ENCODE measurements at places on chromosomes 1 and 21.

- DNase-seq: no peak
These were observed 203.5 kb upstream of the NEGR1 start for GRCh38 chr1:72485801-72486200.

- DNase-seq: no peak
These were observed 10.7 kb downstream of the PIGR start for GRCh38 chr1:206935491-206936067.

DNA sequence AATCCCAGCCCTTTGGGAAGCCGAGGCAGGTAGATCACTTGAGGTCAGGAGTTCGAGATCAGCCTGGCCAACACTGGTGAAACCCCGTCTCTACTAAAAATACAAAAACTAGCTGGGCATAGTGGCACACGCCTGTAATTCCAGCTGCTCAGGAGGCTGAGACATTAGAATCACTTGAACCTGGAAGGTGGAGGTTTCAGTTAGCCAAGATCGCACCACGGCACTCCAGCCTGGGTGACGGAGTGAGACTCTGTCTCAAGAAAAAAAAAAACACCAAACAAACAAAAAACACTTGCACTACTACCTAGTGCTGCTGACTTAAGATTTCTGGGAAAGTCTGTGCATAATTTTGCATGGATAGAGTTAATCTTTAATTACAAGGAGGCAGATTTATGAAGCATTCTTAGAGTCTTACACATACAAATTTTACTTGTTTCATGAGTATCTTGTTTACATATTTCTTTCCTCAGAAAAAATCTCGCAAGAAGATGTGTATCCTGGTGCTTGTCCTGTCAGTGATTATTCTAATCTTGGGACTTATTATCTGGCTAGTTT is 8.7 kb upstream of the PPP1R8 start:
- DNase-seq: no peak

- no peak for DNase-seq
These were observed 4.1 kb upstream of the POFUT2 start for GRCh38 chr21:45291613-45292398.

DNA sequence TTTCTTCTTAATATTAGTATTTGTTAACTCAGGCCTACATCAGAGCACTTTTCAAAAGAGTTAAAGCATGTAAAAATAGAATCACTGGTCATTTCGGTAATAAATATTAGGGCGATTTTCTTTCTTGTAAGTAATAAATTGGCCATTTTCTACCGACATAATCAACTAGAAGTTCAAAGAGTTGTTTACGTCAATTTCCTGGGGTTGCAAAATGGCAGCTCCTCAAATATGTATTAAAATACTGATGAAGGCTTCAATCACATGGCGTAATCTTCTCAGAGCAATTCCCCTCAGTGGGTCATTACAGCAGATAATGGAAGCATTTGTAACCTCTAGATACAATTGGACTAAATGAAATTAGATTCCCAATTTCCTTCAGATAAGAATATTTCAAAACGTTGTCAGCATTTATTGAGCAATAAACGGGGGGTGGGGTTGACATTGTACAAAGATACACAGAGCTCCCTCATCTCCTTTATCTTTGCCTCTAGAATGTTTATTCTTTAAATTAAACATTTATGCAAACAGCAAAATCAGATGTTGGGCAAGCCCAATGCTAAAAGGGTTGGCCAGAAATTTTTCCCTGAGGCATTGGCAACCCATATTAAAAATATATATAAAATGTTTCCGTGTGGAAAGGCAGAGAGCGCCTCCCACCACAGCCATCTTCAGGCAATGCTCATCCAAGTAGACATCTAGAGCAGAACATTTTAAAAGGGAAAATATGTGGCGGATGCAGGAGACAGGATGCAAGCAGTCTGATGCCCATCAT is 240.6 kb downstream of the NCAM2 start:
- no peak for DNase-seq

DNA sequence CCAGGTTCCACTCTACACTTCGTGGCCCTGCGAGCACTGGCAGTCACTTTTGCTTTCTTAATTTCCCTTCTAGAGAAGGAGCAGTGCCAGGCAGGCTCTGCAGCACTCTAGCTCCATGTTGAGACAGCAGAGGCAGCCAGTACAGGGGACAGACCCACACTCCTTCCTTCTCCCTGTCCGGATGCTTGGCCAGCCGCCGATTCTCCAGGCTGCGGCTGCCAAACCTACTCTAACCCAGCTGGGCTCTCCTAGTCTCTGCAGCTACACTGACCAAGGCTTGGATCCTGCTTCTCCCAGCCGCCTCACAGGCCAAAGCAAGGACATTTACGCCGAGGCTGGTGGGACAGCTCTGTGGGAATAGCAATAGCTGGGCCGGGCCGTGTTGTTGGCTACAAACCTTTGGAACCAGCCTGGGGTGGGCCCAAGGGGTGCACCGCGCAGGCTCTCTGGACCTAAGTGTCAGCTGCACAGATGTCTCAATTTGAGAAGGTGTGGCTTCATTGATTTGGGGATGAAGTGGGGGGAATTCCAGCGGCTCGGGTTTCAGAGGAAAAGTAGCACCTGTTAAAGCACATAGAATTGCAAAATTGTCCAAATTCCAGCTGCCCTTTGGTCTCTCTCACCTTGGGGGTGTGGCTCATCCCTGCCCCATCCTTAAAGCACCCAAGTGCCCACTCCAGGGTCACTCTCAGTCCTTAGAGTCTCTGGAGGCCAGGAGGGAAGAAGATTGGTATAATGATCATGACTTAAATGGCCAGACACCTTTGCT is 3.2 kb downstream of the BARHL2 start:
- no peak for DNase-seq

- no peak for DNase-seq
These were observed 10.2 kb downstream of the TNNI1 start for GRCh38 chr1:201411292-201411691.

GRCh38 chr1:34899906-34900305 is 29.5 kb downstream of the DLGAP3 start:
- DNase-seq: no peak

- no peak for DNase-seq
These were observed 3.1 kb downstream of the KCNA2 start for GRCh38 chr1:110603058-110603457.

- no peak for DNase-seq
These were observed 25.2 kb downstream of the EVA1C start for GRCh38 chr21:32437729-32438128.

DNA sequence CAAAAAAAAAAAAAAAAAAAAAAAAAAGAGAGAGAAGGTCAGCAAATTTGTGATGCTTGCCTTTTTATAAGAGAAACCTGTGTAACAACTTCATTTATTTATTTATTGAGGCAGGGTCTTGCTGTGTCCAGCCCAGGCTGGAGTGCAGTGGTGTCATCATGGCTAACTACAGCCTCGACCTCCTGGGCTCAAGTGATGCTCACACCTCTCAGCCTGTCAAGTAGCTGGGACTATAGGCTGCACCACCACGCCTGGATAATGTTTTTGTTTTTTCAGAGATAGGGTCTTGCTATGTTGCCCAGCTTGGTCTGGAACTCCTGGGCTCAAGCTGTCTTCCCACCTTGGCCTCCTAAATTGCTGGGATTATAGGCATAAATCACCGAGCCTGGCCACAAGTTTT is 42.4 kb downstream of the DHCR24 start:
- DNase-seq: no peak

- no peak for DNase-seq
These were observed 80.1 kb downstream of the CAPZB start for GRCh38 chr1:19405195-19405760.

GRCh38 chr1:119959268-119960220 is 63.2 kb upstream of the ADAM30 start:
- no peak for DNase-seq

- no peak for DNase-seq
These were observed 71.4 kb downstream of the DDR2 start for GRCh38 chr1:162703708-162704107.

DNA sequence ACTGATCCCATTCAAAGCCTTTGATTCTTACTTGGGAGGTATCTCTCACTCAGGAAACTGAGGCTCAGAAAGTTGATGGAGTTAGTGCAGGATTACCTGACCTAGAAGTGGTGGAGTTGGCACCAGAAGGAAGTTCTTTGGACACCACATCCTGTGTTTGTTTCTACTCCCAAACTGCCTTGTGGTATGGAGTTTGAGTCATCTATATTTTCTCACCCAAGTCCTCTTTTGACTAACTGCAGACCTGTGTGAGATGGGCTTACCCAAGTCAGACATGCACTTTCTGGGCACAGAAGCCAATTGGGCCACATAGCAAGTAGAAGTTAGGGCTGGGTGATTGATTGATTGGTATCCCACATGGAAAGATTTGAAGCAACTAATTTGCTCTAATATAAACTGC is 36.1 kb downstream of the FGGY start:
- no peak for DNase-seq

DNA sequence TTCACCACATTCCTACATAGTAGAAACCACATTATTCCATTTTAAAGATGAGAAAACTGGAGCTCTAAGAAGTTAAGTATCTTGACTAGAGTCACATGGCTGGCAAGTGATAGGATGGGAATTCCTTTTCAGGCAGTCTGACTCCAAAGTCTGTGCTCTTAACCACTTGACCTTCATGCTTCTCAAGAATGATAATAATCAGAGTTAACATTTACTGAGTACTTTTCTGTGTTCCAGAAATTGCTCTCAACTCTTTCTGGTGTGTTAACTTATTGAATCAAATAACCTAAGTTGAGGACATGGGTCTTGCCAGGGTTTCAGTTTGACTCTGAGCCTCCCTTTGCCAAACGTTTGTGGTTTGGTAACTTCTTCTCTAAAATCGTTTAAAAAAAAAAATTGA is 169.4 kb downstream of the RASAL2 start:
- DNase-seq: no peak

DNA sequence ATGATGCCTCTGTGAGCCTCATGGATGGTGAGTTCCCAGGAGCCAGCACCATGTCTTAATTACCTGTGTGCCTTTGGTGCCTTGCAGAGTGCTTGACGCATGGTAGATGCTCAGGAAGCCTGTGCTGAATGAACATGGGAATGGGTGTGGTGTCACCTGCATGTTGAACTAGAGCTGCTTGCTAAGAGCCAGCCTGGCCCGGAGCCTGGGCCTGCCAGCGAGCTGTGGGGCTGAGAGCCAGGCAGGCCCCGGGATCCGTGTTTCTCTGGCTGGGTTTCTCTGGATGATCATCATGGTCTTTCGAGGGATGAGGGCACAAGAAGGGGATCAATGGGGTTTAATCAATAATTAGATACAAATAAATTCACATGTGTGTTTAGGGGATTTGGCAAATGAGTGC is 6.7 kb upstream of the TEX35 start:
- no peak for DNase-seq

DNA sequence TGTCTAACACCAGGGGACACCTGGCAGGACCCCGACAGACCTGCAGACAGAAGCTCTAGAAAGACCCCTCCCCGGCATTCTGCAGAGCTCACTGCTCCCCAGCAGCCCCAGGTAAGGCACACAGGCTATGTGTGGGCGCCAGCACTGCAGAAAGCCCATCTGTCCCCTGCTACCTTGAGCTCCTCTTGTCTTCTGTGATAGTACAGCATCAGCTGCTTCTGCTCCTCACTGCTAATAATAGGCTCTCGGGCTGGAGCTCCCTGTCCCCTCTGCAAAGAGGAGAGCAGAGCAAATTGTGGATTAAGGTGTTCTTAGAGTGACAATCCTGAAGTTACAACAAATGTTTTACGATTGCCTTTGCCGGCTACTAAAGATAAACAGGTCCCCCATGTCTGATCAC is 10.1 kb downstream of the CFAP298 start:
- no peak for DNase-seq

DNA sequence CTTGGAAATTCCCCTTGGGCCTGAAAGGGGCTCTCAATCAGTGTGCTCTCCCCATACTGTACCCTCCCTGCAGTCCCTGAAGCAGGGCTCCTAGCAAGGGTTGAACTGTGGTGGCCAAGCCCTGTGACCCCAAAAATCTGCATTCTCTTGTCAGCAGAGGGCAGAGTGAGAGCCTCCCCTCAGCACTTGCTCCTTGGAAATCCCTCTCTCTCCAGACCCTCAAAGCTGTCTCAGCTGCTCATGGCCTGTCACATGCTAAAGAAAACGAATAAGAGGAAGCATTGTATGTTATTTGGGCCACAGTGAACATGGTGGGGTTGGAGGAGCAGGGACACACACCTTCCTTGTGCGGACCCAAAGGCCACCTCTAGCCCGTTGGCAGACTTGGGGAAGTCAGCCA is 47.2 kb upstream of the SYNC start:
- DNase-seq: no peak

- DNase-seq: no peak
These were observed 293.8 kb upstream of the USP25 start for GRCh38 chr21:15436031-15436430.

GRCh38 chr1:9840176-9840575 is 16.4 kb upstream of the CLSTN1 start:
- DNase-seq: no peak

DNA sequence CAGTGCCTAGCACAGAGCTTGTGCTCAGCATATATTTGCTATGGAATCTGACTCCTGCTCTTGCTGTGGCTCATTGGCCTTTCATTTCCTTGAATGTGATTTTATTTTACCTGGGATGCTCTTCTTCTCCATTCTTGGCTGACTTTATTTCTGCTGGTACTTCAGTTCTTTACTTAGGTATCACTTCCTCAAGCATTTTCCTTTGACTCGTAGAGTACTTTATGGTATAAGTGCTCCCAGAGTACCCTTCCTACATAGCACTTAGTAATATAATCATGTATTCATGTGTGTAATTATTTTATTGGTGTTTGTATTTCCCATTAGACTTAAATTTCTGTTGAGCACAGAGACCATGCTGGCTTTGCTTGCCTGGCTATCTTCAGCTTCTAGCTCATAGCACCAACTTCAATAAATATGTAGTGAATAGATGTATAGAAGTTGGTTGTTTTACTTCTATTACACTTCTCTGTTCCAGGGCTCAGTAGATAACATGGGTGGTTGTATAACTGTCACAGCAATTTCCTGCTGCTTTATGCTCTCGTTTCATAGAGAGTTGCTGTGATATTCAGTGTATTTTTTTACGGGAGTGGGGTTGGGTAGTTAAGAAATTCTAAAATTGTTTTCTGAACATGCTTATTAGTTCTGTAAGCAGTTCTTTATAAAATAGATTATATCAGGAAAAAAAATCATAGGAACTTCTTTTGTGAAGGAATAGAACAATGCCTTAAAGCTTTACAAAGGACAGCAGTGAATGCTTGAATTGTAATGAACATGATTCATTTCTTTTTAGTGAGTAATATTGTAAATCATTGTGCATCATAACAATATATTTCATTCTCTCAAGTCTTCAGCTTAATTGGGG is 112.2 kb downstream of the NEK7 start:
- DNase-seq: no peak

GRCh38 chr1:208654241-208654640 is 410.1 kb upstream of the PLXNA2 start:
- DNase-seq: no peak

- no peak for DNase-seq
These were observed 23.0 kb downstream of the ACTA1 start for GRCh38 chr1:229410692-229411433.

DNA sequence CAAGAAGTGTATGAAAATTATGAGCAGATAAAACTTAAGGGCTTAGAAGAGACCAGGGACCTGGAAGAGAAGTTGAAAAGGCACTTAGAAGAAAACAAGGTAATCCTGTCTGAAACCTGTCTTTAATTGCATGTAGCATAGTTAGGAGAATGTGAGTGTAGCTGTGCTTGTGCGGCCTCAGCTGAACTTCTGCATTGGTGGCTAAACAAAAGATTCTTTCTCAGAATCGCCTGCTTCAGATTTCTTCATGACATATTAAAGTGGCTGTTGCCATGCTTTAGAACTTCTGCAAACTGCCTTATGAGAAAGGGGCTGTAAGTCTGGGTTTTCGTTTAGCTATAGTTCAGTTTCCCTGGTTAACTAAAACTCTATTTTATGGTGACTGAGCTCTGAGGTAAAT is 94.5 kb downstream of the VPS26C start:
- DNase-seq: no peak

- no peak for DNase-seq
These were observed 134.5 kb downstream of the ATP5PO start for GRCh38 chr21:33781121-33781520.

All from stimulated activated CD8-positive, alpha-beta memory T cell treated with anti-CD3 and anti-CD28 coated beads, Interleukin-7, amount 100 ng/mL, for 1 hour (primary cell).